Left ventricle myocardium inferior (tissue), 1 donor: ENCODE measurements at places on chromosomes 11 and 22. TPM values are rescaled to one million over a fixed set of nuclear protein-coding genes. Genes with fewer than 3 reads are reported as not detected.

DNA sequence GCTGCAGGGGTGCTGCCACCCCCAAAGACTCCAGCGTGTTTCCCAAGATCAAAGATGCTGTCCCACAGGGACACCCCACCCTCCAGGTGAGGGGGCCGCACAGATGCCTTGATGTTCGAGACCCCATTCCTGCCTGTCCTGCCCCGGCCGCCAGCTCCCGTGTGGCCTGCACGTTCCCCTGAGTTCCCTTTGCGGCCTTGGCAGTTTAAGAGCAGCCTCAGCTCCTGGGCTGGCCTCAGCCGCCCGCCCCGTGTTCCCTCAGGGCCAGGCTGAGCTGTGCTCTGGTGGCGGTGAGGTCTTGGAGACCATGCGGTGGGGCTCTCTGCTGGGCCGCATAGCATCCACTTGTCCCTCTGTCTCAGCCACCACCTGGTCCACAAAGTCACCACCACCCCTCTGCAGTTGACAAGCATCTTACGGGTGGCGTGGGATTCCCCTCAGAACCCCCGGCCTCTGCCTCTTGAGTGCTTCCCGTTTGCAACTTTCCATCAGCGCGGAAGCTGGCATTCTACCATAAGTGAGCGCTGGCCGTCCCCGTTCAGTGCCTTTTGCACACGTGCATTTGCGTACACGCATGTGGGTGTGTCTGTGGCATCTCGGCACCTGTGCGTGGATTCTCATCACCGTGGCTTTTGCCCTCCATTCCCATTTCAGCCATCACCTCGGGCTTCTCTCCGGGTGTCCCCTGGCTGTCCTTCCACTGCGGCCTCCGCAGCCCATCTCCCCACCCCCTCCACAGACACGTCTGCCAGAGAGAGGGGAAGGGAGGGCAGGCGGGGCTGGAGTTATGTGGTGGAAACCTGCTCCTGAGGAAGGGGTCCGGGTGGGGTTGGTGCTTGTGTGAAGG lies 35.9 kb downstream of the CTTN start:
- no peak overlapping the region for H3K27ac ChIP-seq
- no peak for DNase-seq
- H3K27me3 ChIP-seq = no peaks in the 10 kb centered on the region
- peaks cover 95% of the 10 kb centered on the region for H3K36me3 ChIP-seq
- no peak overlapping the region for H3K4me3 ChIP-seq

DNA sequence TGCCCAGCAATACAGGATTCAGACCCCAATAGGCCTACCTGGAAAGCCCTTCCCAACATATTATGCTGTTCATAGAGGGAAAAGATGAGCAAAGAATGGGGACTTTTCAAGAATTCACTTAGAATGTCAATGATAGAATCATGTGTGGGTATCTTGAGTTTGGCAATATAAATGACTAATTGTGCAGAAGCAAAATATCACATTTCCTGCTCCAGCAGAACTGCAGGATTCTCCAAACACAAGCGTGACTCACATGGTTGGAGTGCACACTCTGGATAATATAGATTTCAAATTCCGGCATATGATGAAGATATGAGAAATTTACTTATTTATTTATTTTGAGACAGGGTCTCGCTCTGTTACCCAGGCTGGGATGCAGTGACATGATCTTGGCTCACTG lies 12.5 kb upstream of the APOL5 start:
- no peak overlapping the region for H3K27ac ChIP-seq
- no peak overlapping the region for H3K4me3 ChIP-seq
- H3K36me3 ChIP-seq = no peaks in the 10 kb centered on the region
- no peaks in the 10 kb centered on the region for H3K4me1 ChIP-seq

DNA sequence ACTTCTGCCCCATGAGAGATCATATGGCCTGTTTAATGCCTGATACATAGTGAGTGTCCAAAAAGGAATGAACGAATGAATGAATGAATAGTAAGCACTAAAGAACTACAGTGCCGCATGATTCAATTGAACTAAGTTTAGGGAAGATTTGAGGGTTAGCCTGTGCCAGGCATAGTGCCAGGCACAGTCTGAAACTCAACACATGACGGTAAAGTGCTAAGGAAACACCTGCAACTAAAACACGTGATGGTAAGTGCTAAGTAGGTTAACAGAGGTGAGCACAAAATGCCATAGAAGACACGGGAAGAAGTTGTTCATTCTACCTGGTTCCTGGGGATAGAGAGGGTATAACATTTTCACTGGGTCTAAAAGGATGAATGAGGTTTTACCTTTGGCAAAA lies 93.5 kb upstream of the DBX1 start:
- peaks cover 47% of the 10 kb centered on the region for H3K27me3 ChIP-seq
- H3K27ac ChIP-seq = no peak overlapping the region
- no peak for DNase-seq
- no peaks in the 10 kb centered on the region for H3K4me1 ChIP-seq
- no peaks in the 10 kb centered on the region for H3K36me3 ChIP-seq
- H3K4me3 ChIP-seq = no peak overlapping the region

GRCh38 chr11:101915791-101916291 lies 481 bp downstream of the ANGPTL5 start:
- peak overlapping the region; percentile 81 for H3K27ac ChIP-seq
- peak overlapping the region; percentile 77 for H3K4me3 ChIP-seq
- DNase-seq = no peak
- H3K36me3 ChIP-seq = no peaks in the 10 kb centered on the region
- H3K4me1 ChIP-seq = peaks cover 19% of the 10 kb centered on the region

- DNase-seq = no peak
- H3K27me3 ChIP-seq = no peaks in the 10 kb centered on the region
- peak overlapping the region; percentile 94 for H3K27ac ChIP-seq
- H3K4me3 ChIP-seq = peak overlapping the region; percentile 94
- peaks cover 92% of the 10 kb centered on the region for H3K4me1 ChIP-seq
- H3K36me3 ChIP-seq = peaks cover 28% of the 10 kb centered on the region
Observed at GRCh38 chr11:64876835-64877341, 1.5 kb downstream of the EHD1 start.

GRCh38 chr11:8327761-8328192 lies 64.1 kb upstream of the LMO1 start:
- peaks cover 8% of the 10 kb centered on the region for H3K4me1 ChIP-seq
- H3K36me3 ChIP-seq = no peaks in the 10 kb centered on the region
- no peak overlapping the region for H3K4me3 ChIP-seq
- H3K27ac ChIP-seq = no peak overlapping the region

DNA sequence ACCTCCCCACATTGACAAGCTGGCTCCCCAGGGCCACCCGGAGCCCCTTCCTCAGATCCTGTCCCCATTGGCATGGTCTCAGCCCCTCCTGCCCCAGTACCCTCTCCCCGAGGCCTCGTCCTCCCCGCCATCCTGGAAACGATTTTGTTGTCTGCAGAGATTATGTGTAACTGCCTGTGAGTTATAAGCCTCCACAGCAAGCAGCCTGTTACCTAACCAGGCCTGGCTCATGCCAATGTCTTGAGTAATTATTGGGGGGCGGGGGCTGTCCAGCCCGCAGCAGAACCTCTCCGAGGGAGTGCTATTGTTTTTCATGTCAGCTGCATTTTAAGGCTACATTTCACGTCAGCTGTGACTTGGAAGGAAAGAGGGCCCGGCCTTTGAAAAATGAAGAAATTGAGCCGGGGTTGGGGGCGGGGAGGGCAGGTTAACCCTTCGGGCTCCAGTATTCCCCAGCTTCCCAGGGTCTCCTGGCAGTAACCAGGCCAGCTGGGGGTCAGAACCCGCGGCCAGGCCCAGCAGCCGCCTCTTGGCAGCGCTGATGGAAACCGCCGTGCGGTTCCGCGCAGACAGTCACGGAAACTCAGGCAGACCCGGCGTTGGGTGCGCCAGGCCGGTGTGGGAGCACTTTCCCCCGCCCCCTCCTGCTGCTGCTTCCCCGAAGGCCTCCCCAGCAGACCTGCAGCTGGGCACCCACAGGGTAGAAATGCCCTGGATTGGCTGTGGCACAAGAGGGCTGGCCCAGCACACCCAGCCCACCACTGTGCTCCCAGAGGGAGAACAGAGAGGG lies 59.5 kb downstream of the CDKN1C start:
- peak; percentile 60 for DNase-seq
- no peaks in the 10 kb centered on the region for H3K27me3 ChIP-seq
- peak overlapping the region; percentile 36 for H3K4me3 ChIP-seq
- peak overlapping the region; percentile 94 for H3K27ac ChIP-seq
- no peaks in the 10 kb centered on the region for H3K36me3 ChIP-seq

DNA sequence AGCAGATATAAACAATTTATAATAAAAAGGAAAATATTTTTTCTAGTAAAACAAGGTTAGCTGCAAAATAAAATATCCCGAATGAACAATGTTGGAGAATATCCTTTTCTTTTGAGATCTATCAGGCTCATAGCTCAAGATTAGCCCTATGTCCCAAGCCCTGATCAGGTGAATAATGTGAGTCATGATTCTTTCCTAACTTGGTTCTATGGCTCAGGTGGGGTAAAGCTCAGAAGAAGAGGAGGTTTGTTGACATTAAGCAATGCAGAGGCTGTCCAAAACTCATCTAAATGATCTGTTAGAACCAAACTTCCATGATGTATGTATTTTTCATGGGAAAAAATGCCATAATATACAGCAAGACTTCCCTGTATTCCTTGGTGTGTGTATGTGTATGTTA lies 86.1 kb downstream of the TRIM44 start:
- peaks cover 11% of the 10 kb centered on the region for H3K4me1 ChIP-seq
- peaks cover 5% of the 10 kb centered on the region for H3K36me3 ChIP-seq
- no peak for DNase-seq
- H3K27me3 ChIP-seq = no peaks in the 10 kb centered on the region
- no peak overlapping the region for H3K4me3 ChIP-seq
- no peak overlapping the region for H3K27ac ChIP-seq

GRCh38 chr22:37402184-37402506 lies 25.1 kb downstream of the ELFN2 start:
- DNase-seq = no peak
- no peak overlapping the region for H3K4me3 ChIP-seq
- no peak overlapping the region for H3K27ac ChIP-seq
- peaks cover 73% of the 10 kb centered on the region for H3K27me3 ChIP-seq
- peaks cover 7% of the 10 kb centered on the region for H3K4me1 ChIP-seq
- no peaks in the 10 kb centered on the region for H3K36me3 ChIP-seq

- peaks cover 49% of the 10 kb centered on the region for H3K36me3 ChIP-seq
- H3K27ac ChIP-seq = peak overlapping the region; percentile 62
- H3K27me3 ChIP-seq = no peaks in the 10 kb centered on the region
Observed at GRCh38 chr11:128765571-128766549, 72.0 kb downstream of the FLI1 start.

DNA sequence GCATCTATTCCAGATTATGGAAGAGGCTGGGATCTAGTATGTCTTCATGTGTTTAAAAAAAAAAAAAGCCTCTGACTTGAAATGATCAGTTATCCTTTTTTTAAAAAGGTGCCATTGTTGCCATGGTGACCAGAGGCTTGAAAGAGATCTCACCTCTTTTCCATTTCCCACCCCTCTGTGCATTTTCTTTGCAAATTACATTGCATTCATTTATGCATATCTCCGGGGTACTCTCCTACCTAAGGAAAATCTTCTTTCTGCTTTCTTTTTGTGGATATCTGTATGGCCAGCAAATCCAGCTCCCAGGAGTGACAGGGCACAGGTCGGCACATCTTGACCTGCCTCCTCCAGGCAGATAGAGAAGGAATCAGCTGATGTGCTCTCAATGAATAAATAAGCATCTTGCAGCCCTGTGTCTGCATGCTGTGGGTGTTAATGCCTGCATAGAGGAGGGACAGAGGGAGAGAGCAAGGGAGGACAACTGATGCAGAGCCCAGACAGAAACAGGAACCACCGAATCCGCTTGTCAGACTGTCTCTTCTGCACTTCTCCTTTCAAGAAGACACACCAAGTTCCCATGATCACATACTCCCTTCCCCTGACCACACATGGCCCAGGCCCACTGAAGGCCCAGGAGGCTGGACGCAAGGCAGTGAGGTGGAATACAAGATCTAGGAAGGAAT lies 50.9 kb downstream of the CWC15 start:
- no peak for DNase-seq
- H3K4me1 ChIP-seq = peaks cover 35% of the 10 kb centered on the region
- H3K36me3 ChIP-seq = no peaks in the 10 kb centered on the region
- H3K4me3 ChIP-seq = no peak overlapping the region
- peaks cover 2% of the 10 kb centered on the region for H3K27me3 ChIP-seq
- no peak overlapping the region for H3K27ac ChIP-seq

DNA sequence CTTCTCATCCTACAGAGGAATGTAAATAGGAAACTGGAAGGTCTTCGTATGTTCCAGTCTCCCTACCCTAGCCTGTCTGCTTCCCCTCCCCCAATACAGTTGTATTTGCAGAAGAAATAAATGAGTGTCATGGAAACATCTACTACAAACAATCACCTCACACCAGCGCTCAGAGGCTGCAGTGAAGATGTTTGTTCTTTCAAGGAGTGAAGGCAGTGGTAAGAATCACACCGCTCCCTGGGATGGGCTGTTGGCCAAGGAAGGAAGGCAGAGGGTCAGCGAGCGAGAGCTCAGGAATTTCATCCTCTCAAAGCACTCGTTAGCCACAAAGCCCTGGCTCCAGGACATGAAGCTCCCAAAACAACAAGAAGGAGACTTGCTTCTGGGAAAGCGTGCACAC lies 1.1 kb upstream of the IGSF9B start:
- peaks cover 36% of the 10 kb centered on the region for H3K27me3 ChIP-seq
- H3K4me1 ChIP-seq = peaks cover 45% of the 10 kb centered on the region
- peak overlapping the region; percentile 81 for H3K4me3 ChIP-seq
- no peak overlapping the region for H3K27ac ChIP-seq
- no peaks in the 10 kb centered on the region for H3K36me3 ChIP-seq

DNA sequence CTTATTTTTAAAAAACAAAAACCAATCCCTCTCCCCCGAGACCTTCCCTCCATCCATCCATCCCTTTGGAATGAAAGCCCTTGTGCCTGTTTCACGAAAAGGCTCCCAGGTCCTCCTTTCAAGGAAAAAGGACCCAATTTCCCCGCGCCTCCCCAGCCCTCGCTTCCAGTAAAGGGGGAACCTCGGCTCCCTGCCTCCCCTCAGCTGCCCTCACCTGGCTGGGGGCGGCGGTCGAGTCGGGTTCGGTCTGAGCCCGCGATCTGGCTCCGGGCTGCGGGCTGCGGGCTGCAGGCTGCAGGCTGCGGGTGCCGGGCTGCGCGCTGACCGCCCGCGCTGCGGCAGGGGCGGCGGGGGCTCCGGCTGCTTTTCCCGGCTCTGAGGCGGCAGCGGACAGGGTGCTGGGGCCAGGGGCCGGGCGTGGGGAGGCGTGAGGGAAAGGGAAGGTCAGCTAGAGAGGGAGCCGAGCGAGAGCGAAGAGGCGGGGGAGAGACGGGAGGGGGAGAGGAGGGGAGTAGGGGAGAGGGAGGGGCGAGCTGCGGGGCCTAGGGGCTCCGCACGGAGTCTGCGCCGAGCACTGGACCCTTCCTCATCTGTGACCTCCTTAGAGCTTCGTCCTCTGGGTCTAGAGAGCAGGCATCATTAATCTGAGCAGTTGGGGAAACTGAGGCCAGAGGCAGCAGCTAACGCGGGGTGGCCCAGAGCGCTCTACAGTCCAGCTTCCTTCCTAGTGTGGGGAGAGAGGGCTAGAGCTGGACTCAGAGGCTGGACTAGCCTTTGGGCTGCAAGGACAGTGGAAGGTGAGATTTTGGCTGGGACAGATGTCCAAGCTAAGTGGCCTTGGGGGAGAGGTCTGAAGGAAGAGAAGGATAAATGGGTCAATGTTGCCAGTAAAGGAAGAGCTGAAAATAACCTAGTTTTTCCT lies at the start of gene C1QTNF4:
Gene C1QTNF4 (minus strand): TSS at position 478 of the 922 bp plus-strand sequence. CDS start 3,601 bp downstream, outside the sequence.
- no peaks in the 10 kb centered on the region for H3K36me3 ChIP-seq
- DNase-seq = no peak
- peaks cover 29% of the 10 kb centered on the region for H3K4me1 ChIP-seq
- H3K4me3 ChIP-seq = peak within 1 kb of the TSS; percentile 51
- peaks cover 64% of the 10 kb centered on the region for H3K27me3 ChIP-seq

The ARHGAP1 gene
- total RNA-seq = 101 TPM

The TBX1 gene
- 8.0 TPM for total RNA-seq

The KCNQ1 gene
- 41.8 TPM for total RNA-seq

The UCP2 gene
- total RNA-seq = 23.4 TPM

The GAL gene
- total RNA-seq = 0.58 TPM

The MRGPRX4 gene
- not detected for total RNA-seq

The OR2D2 gene
- not detected for total RNA-seq
